Uterine smooth muscle cell (primary cell): ENCODE measurements at places on chromosomes 6 and 20. TPM values are rescaled to one million over a fixed set of nuclear protein-coding genes. Genes with fewer than 3 reads are reported as not detected.

The ZSCAN23 gene
- 6.2 and 6.3 TPM in 2 replicates for total RNA-seq

The OR2H2 gene
- total RNA-seq, result not detected in 2 replicates

The NNAT gene
- total RNA-seq, result 1.2 and 1.8 TPM in 2 replicates

The BMP5 gene
- total RNA-seq, result not detected in 2 replicates

The SLC12A5 gene
- under 0.01 TPM in 1 of 2 replicates, not detected in the other for total RNA-seq

The FAM217A gene
- total RNA-seq, result not detected in 2 replicates

The NR2E1 gene
- total RNA-seq, result not detected in 2 replicates

The LTB gene
- total RNA-seq, result 0.25 TPM in 1 of 2 replicates, not detected in the other

The MCCD1 gene
- not detected in 2 replicates for total RNA-seq

The CLPSL2 gene
- total RNA-seq, result not detected in 2 replicates

The TTLL9 gene
- total RNA-seq, result under 0.01 TPM in 1 of 2 replicates, not detected in the other

The PRRT1 gene
- 0.11 and 0.12 TPM in 2 replicates for total RNA-seq

The GNL1 gene
- 56.8 and 62.1 TPM in 2 replicates for total RNA-seq

The OXT gene
- total RNA-seq, result not detected in 2 replicates

The MUC22 gene
- total RNA-seq, result not detected in 2 replicates

The CDH26 gene
- total RNA-seq, result 0.12 and 0.33 TPM in 2 replicates

The CRYBG1 gene
- total RNA-seq, result 16.2 and 27.7 TPM in 2 replicates

The GSTA1 gene
- not detected in 2 replicates for total RNA-seq

The OR2H1 gene
- total RNA-seq, result not detected in 2 replicates

The C2 gene
- total RNA-seq, result 0.77 and 2.0 TPM in 2 replicates

The KCNQ2 gene
- not detected in 2 replicates for total RNA-seq

The HLA-DOB gene
- 0.11 and 0.12 TPM in 2 replicates for total RNA-seq

The TNF gene
- total RNA-seq, result not detected in 2 replicates

The GTSF1L gene
- not detected in 2 replicates for total RNA-seq

The SLC25A27 gene
- 4.1 and 7.9 TPM in 2 replicates for total RNA-seq

The TULP1 gene
- total RNA-seq, result under 0.01 TPM in 1 of 2 replicates, not detected in the other

The AGER gene
- 0.12 and 0.44 TPM in 2 replicates for total RNA-seq

The HLA-DQA1 gene
- total RNA-seq, result not detected in 2 replicates

The CHD6 gene
- 23.7 and 29.6 TPM in 2 replicates for total RNA-seq

The KCNB1 gene
- total RNA-seq, result under 0.01 and 0.12 TPM in 2 replicates

The GPR6 gene
- total RNA-seq, result not detected in 2 replicates

The C6orf52 gene
- 1.00 and 1.5 TPM in 2 replicates for total RNA-seq

The TRERF1 gene
- 4.1 and 7.2 TPM in 2 replicates for total RNA-seq
